Keratinocyte (primary cell): ENCODE measurements at places on chromosomes 11 and 22. TPM values are rescaled to one million over a fixed set of nuclear protein-coding genes. Genes with fewer than 3 reads are reported as not detected.

GRCh38 chr11:68775951-68776388 is 24.6 kb upstream of the TESMIN start:
- H3K27me3 ChIP-seq: no peaks in the 10 kb centered on the region
- H3K36me3 ChIP-seq: peaks cover 12% of the 10 kb centered on the region
- no peak overlapping the region for H3K4me3 ChIP-seq
- H3K27ac ChIP-seq: no peak overlapping the region

DNA sequence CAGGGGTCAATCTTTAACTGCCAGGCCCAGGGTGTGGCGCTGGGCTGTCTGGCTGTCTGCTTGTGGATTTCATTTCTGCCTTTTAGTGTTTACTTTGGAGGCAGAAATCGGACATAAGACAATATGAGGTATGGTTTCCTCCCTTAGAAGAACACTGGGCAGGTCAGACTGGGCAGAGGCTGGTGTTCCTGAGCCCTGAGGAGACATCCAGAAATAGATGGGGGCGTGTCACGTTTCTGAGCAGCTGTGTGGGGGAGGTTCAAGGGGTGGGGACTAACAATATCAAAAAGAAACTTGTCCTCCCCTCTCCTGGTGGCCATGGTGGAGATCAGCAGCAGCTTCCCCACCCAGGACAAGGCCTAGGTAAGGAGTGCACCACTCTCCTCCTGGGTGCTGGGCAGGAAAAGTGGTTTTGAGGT is at the start of gene ART1:
Gene ART1 (plus strand): TSS at position 312 of the 419 bp plus-strand sequence. CDS start 14,086 bp downstream, outside the sequence.
- H3K4me1 ChIP-seq: peaks cover 3% of the 10 kb centered on the region
- peaks cover 15% of the 10 kb centered on the region for H3K27me3 ChIP-seq
- H3K36me3 ChIP-seq: no peaks in the 10 kb centered on the region
- H3K4me3 ChIP-seq: no peak within 1 kb of the TSS
- H3K27ac ChIP-seq: no peak within 1 kb of the TSS
- DNase-seq: no peak

GRCh38 chr11:120719348-120719747 is 207.8 kb downstream of the GRIK4 start:
- no peaks in the 10 kb centered on the region for H3K4me1 ChIP-seq
- H3K4me3 ChIP-seq: no peak overlapping the region
- no peaks in the 10 kb centered on the region for H3K36me3 ChIP-seq
- H3K27me3 ChIP-seq: peaks cover 49% of the 10 kb centered on the region

- H3K4me3 ChIP-seq: no peak overlapping the region
- H3K27ac ChIP-seq: no peak overlapping the region
- H3K4me1 ChIP-seq: peaks cover 23% of the 10 kb centered on the region
- no peak for DNase-seq
- H3K36me3 ChIP-seq: peaks cover 15% of the 10 kb centered on the region
Observed at GRCh38 chr11:119109843-119110242, 2.7 kb downstream of the C2CD2L start.

DNA sequence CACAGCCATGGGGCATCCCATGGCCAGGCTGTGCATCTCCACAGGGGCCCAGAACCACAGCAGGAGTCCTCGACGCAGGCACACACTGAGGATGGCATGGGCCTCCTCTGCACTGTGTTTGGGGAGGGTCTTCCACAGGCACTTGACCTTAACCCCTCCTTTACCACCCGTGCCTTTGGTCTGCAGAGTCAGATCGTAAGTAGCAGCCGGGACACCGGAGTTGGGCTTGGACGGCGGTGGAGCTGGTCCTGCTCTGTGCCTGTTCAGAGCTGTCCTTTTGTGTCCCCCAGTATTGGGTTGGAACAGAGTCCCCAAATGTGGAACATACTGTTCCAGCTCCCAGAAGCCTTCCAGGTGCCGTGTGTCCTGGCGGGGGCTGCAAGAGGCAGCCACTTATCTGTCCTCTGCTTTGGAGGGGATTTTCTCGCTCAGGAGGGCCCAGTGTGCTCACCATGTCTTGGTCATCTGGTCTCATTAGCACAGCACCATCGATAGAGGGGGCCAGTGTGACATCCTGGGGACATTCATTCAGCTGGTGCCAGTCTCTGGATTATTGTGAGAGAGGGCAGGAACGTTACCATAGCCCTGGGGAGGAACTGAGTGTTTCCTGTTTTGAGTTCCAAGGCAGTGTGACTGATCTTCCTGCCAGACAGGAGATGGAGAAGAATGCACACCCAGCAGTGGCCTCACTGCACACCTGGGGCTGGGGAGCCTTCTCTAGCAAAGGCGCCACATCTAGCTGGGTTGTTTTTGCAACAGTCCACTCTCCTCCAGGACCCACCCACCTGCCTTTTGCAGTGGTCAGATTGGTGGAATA is 12.4 kb downstream of the CRELD2 start:
- H3K27ac ChIP-seq: no peak overlapping the region
- peaks cover 19% of the 10 kb centered on the region for H3K4me1 ChIP-seq
- H3K4me3 ChIP-seq: no peak overlapping the region
- H3K27me3 ChIP-seq: peaks cover 8% of the 10 kb centered on the region
- no peaks in the 10 kb centered on the region for H3K36me3 ChIP-seq

The MS4A14 gene
- not detected in 3 replicates for polyA plus RNA-seq

The CCDC81 gene
- 0.06 to 0.42 TPM (median 0.15 TPM) in 3 replicates for polyA plus RNA-seq

GRCh38 chr11:76984743-76985142 is 49.5 kb upstream of the B3GNT6 start:
- H3K36me3 ChIP-seq: peaks cover 6% of the 10 kb centered on the region
- no peak overlapping the region for H3K27ac ChIP-seq
- no peaks in the 10 kb centered on the region for H3K27me3 ChIP-seq
- no peak overlapping the region for H3K4me3 ChIP-seq
- no peak for DNase-seq

- peak overlapping the region; percentile 92 for H3K27ac ChIP-seq
- H3K36me3 ChIP-seq: no peaks in the 10 kb centered on the region
- H3K27me3 ChIP-seq: no peaks in the 10 kb centered on the region
- H3K4me1 ChIP-seq: peaks cover 21% of the 10 kb centered on the region
Observed at GRCh38 chr11:63802637-63803414, 10.4 kb upstream of the SPINDOC start.

- H3K27ac ChIP-seq: no peak overlapping the region
- H3K4me1 ChIP-seq: no peaks in the 10 kb centered on the region
- no peak for DNase-seq
- no peaks in the 10 kb centered on the region for H3K27me3 ChIP-seq
- H3K4me3 ChIP-seq: no peak overlapping the region
- no peaks in the 10 kb centered on the region for H3K36me3 ChIP-seq
Observed at GRCh38 chr11:28542561-28542960, 434.4 kb downstream of the METTL15 start.

GRCh38 chr11:123080015-123080414 is 18.1 kb upstream of the HSPA8 start:
- peaks cover 9% of the 10 kb centered on the region for H3K4me1 ChIP-seq
- no peak for DNase-seq
- H3K27me3 ChIP-seq: no peaks in the 10 kb centered on the region
- no peak overlapping the region for H3K27ac ChIP-seq
- H3K4me3 ChIP-seq: no peak overlapping the region

The GPR83 gene
- polyA plus RNA-seq: 0.04 TPM in 2 of 3 replicates, not detected in the other

GRCh38 chr11:27217496-27217895 is 145.5 kb downstream of the CCDC34 start:
- H3K27ac ChIP-seq: no peak overlapping the region
- no peaks in the 10 kb centered on the region for H3K27me3 ChIP-seq
- H3K36me3 ChIP-seq: no peaks in the 10 kb centered on the region
- H3K4me3 ChIP-seq: no peak overlapping the region
- no peak for DNase-seq
- H3K4me1 ChIP-seq: peaks cover 22% of the 10 kb centered on the region

- H3K4me3 ChIP-seq: no peak overlapping the region
- H3K36me3 ChIP-seq: peaks cover 13% of the 10 kb centered on the region
- H3K27ac ChIP-seq: no peak overlapping the region
- H3K4me1 ChIP-seq: peaks cover 6% of the 10 kb centered on the region
- no peaks in the 10 kb centered on the region for H3K27me3 ChIP-seq
Observed at GRCh38 chr22:39434243-39434653, 22.6 kb upstream of the MGAT3 start.

GRCh38 chr11:199004-199581 is 6.2 kb downstream of the SCGB1C1 start:
- no peak overlapping the region for H3K4me3 ChIP-seq
- H3K36me3 ChIP-seq: peaks cover 12% of the 10 kb centered on the region
- no peaks in the 10 kb centered on the region for H3K4me1 ChIP-seq
- no peaks in the 10 kb centered on the region for H3K27me3 ChIP-seq
- H3K27ac ChIP-seq: no peak overlapping the region

DNA sequence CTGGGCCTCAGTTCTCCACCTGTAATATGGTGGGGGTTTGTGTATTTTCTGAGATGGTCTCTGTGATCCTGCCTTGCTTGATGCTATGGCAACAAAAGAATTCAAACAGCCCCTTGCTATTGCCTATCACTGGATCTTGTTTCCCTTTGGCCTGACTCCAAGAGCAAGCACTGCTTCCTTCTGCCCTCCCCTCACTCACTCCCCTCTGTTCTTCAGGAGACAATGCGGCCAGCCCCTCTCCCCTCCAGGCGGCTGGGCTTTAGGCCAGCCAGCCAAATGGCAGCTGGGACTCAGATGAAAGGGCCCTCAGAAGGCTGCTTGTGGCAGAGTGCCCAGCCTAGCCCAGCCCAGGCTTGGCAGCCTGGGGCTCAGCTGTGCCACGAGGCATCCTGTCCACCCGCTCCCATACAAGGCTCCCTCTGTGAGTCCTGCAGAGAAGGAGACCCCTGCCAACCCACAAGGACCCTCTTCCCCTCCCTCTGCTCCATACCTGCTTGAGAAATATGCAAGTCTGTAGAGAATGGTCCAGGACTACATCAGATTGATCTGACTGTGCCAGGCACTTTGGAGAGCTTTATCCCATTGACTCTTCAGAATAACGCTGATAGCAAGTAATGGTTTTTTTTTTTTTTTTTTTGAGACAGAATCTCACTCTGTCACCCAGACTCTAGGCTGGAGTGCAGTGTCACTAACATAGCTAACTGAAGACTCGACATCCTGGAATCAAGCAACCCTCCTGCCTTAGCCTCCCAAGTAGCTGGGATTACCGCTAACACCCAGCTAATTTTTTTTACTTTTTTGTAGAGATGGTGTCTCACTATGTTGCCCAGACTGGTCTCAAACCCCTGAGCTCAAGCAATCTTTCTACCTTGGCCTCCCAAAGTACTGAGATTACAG is 7.6 kb upstream of the KCTD14 start:
- peaks cover 5% of the 10 kb centered on the region for H3K4me1 ChIP-seq
- H3K27ac ChIP-seq: no peak overlapping the region
- no peak overlapping the region for H3K4me3 ChIP-seq
- H3K27me3 ChIP-seq: no peaks in the 10 kb centered on the region

The TMPRSS13 gene
- polyA plus RNA-seq: 0.95 to 5.2 TPM (median 1.8 TPM) in 3 replicates

- no peaks in the 10 kb centered on the region for H3K36me3 ChIP-seq
- H3K4me3 ChIP-seq: no peak overlapping the region
- H3K27me3 ChIP-seq: peaks cover 16% of the 10 kb centered on the region
- DNase-seq: no peak
- H3K27ac ChIP-seq: no peak overlapping the region
- peaks cover 4% of the 10 kb centered on the region for H3K4me1 ChIP-seq
Observed at GRCh38 chr22:50313600-50313999, 6.2 kb upstream of the PLXNB2 start.

DNA sequence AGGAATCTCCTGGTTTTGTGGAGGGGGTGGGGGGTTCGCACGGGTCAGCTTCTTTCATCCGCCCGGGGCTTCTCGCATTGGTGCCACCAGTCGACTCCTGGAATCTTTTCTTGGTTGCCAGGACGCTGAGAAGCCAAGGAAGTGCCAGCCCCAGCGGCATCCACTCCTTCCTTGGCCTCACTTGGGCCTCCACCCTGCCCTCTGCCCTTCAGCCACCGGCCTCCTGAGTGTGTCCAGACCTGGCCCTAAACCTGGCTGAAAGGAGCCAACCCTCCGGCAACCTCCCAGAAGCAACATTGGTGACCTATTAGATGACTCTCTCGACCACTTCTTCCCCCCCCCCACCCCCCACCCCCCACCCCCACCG is 518 bp upstream of the GALNT18 start:
- peak overlapping the region; percentile 54 for H3K27ac ChIP-seq
- peaks cover 15% of the 10 kb centered on the region for H3K4me1 ChIP-seq
- DNase-seq: no peak
- no peaks in the 10 kb centered on the region for H3K27me3 ChIP-seq
- H3K36me3 ChIP-seq: no peaks in the 10 kb centered on the region
- no peak overlapping the region for H3K4me3 ChIP-seq

- H3K4me3 ChIP-seq: no peak overlapping the region
- H3K27me3 ChIP-seq: peaks cover 10% of the 10 kb centered on the region
- H3K27ac ChIP-seq: no peak overlapping the region
- DNase-seq: no peak
Observed at GRCh38 chr22:35605851-35606481, 11.2 kb downstream of the MB start.

- no peak overlapping the region for H3K4me3 ChIP-seq
- H3K27me3 ChIP-seq: no peaks in the 10 kb centered on the region
- no peak overlapping the region for H3K27ac ChIP-seq
- peaks cover 8% of the 10 kb centered on the region for H3K4me1 ChIP-seq
Observed at GRCh38 chr11:95373241-95373640, 142.2 kb upstream of the SESN3 start.

The HORMAD2 gene
- polyA plus RNA-seq: not detected in 3 replicates

GRCh38 chr11:36417154-36417553 is 92.9 kb downstream of the TRAF6 start:
- H3K27ac ChIP-seq: no peak overlapping the region
- peaks cover 5% of the 10 kb centered on the region for H3K4me1 ChIP-seq
- H3K27me3 ChIP-seq: no peaks in the 10 kb centered on the region
- peaks cover 4% of the 10 kb centered on the region for H3K36me3 ChIP-seq

DNA sequence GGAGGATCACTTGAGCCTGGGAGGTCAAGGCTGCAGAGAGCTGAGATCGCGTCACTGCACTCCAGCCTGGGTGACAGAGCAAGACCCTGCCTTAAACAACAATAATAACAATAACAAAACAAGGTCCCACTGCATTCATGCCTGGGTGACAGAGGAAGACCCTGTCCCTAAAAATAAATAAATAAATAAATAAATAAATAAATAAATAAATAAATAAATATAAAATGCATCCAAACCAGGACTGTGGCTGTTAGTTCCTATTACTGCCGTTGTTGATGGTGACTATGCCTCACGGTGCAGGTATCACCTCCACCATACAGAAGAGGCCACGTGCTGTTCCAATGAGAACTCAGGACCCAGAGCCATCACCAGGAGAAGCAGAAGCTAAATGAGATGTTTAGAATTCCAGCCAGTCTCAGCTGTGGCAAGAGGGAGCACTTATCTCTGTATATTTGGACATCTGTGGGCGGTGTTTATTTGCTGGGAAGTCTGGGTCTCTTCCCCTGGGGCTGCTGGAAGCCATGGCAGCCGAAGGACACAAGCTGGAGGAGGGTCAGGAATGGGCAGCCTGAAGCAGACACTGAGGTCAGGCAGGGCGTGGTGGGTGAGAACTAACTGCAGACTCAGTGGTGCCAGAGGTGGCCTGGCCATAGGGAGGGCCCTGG is 21.6 kb downstream of the C11orf86 start:
- H3K4me1 ChIP-seq: no peaks in the 10 kb centered on the region
- DNase-seq: no peak
- H3K36me3 ChIP-seq: no peaks in the 10 kb centered on the region
- H3K27ac ChIP-seq: no peak overlapping the region

The NLRX1 gene
- 8.1 to 11.3 TPM (median 9.0 TPM) in 3 replicates for polyA plus RNA-seq

- no peaks in the 10 kb centered on the region for H3K36me3 ChIP-seq
- no peak overlapping the region for H3K4me3 ChIP-seq
- peaks cover 15% of the 10 kb centered on the region for H3K27me3 ChIP-seq
- H3K27ac ChIP-seq: no peak overlapping the region
- DNase-seq: no peak
Observed at GRCh38 chr11:68302256-68302655, 10.1 kb upstream of the LRP5 start.

The APOA5 gene
- polyA plus RNA-seq: not detected in 3 replicates

The OR52I1 gene
- polyA plus RNA-seq: not detected in 3 replicates

GRCh38 chr11:43507171-43507570 is 148.5 kb downstream of the TTC17 start:
- no peaks in the 10 kb centered on the region for H3K27me3 ChIP-seq
- H3K4me3 ChIP-seq: no peak overlapping the region
- no peak for DNase-seq
- H3K36me3 ChIP-seq: no peaks in the 10 kb centered on the region
- H3K27ac ChIP-seq: no peak overlapping the region
- peaks cover 15% of the 10 kb centered on the region for H3K4me1 ChIP-seq

The NCR3LG1 gene
- polyA plus RNA-seq: 3.2 to 3.9 TPM (median 3.5 TPM) in 3 replicates

The CNIH2 gene
- polyA plus RNA-seq: 0.17 to 0.25 TPM (median 0.18 TPM) in 3 replicates
